ENCODE measurements at places on chromosomes 11 and 22.

- DNase-seq = no peak
Measured at GRCh38 chr11:43835104-43835503, 45.5 kb upstream of the ALKBH3 start.

DNA sequence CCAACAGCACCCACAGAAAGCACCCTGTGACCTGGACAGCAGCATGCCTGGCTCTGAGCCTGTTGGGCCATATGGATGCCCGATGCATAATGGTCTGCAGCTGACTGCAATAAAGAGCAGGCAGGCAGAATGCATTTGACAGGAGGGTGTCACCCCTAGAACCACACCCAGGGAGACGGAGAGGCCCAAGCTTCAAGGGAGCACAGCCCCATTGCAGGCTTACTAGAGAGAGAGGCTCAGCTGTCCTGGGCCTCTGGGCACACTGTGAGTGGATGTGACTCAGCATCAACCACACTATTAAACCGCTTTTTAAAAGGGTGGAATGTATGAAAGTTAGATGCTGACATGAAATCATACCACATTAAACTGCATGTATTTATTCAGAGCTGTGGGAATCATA, 365.3 kb downstream of the CTTN start:
- DNase-seq = no peak

- DNase-seq = no peak
Measured at GRCh38 chr11:44564166-44564565, 1.3 kb upstream of the CD82 start.

- DNase-seq = no peak
Measured at GRCh38 chr11:76408171-76408965, 27.2 kb downstream of the GVQW3 start.

DNA sequence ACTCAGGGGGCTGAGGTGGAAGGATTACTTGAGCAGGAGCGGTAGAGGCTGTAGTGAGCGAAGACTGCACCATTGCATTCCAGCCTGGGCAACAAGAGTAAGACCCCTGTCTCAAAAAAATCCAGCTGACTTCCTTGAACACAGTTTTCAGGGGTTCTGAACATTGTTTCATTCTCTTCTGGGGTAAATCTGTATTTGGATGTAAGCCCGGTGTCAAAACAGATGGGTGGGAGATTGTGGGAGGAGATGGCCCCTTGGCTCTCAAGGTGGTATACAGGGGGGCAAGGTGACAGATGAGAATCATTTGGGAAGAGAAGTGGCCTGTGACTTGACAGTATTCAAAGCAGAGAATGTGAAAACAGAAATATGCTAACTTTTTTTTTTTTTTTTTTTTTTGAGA, 4.8 kb downstream of the ESAM start:
- DNase-seq = no peak

DNA sequence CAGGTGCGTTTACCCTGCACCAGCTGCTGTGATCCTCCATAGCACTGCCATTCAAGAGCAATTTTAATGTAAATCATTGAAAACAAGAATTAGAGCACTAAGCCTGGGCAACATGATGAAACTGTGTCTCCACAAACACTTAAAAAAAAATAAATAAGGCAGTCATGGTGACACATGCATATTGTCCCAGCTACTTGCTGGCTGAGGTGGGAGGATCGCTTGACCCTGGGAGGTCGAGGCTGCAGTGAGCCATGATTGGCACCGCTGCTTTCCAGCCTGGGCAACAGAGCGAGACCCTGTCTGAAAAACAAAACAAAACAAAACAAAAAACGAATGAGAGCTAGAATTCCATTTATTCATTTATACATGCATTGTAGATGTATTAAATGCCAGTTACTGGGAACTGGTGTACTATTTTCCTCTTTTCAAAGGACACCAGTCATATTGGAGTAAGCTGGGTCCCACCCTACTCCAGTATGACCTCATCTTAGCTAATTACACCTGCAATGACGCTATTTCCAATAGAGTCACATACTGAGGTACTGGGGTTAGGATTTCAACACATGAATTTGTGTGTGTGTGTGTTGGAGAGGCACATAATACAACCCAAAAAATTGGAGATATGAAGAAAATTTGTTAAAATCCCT, 101.9 kb downstream of the MICAL2 start:
- no peak for DNase-seq

DNA sequence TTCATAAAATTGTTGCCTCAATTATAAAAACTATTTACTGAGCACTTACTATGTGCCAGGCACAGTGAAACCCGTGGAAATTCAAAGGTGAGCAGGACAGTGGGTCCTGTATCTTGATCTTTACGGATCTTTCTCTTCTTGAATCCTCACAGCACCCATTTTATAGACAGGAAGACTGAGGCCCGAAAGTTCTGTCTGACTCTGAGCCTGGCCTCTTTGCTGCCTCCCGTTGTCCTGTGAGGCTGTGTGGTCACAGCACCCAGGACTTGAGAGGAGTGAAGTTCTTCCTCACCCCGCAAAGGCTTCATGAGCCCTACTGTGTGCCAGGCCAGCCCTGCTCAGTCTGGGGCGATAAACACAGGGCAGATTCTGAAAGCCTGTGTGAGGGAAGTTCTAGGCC, 13.4 kb upstream of the MN1 start:
- DNase-seq = no peak

DNA sequence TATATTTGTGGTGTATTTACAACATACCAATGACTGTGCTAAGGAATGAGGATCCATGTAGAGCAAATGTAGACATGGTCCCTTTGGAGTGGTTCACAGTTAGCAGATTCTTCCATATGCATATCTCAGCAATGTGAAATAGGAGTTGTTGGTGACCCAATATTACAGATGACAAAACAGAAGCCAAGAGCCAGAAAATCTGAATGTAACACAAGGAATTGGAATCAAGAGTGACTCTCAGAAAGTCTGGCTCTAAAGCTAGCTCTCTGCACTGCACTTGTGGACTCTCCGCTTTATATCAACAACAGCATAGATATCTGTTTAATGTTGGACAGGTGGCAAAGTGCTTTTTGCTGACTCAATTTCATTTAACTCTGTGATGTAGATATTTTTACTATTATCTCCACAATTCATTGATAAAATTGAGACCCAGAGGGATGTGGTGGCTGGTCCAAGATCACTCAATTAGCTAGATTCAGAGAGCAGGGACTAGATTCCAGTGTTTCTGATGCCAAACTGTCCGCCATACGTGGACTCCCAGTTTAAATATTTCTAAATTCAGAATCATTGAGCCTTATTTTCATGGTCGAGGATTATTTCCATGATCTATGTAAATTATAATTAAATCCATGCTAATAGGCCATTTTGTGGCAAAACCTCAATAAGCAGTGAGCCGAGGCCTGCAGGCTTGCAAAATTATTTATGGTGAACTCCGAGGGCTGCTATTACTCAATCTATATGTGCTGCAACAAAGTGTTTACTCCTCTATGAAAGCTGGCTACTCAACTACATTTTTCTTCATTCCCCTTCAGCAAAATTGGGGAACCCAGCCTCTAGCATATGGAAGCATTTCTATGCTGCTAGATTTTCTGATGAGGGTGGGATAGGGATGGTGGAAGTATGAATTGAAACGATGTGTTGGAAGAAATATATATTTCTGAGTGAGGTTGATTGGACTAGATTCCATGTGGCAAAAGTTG, 21.1 kb upstream of the TENM4 start:
- DNase-seq = no peak

Data from LNCaP clone FGC (cell line).